ENCODE measurements at places on chromosomes 12 and 14.

DNA sequence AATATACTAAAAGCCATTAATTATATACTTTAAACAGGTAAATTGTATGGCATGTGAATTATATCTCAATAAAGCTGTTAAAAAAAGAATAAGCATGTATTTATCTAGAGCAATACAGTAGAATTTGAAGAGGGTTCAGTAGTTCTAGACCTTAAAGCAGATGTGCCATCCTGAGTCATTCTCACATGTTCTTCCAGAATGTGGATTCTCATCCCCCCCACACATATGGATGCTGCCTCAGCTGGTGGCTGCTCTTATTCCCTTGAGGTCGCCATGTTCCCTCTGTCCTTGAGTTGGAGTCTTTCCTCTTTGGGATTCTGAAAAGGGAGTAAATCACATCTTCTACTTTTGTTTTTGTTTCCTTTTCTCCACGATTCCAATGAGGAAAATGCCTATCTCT, 321.3 kb downstream of the AEBP2 start:
- DNase-seq, result no peak

- DNase-seq, result no peak
These were observed 463 bp downstream of the NACA start for GRCh38 chr12:56724701-56724971.

- peak; percentile 49 for DNase-seq
These were observed 559 bp upstream of the CKAP4 start for GRCh38 chr12:106248312-106248845.

DNA sequence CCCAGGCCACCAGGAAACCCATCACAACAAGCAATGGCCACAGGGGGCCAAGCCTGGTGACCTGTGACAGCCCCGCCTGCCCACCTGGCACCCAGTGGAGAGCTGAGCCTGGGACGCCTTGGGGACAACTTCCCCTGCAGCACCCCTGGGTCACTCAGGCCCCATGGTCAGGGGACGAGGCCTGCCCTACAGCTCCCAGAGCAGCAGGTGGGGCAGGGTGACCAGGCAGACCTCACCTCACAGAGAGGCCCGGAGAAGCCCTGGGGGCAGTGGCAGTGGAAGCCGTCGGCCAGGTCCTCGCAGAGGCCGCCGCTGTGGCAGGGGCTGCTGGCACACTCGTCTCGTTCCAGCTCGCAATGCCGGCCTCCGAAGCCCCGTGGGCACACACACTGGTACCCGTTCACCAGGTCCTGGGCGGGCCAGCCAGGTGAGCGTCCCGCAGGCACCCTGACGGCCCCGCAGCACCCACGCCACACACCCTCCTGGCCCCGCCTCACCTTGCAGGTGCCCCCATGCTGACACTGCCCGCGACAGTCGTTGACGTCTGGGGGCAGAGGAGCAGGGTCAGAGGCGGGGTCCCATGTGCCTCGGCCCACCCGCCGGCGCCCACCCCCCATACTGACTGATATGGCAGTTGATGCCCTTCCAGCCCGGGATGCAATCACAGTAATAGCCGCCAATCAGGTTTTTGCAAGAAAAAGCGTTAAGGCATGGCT, 18.1 kb downstream of the JAG2 start:
- no peak for DNase-seq

GRCh38 chr14:103707329-103708263, 7.7 kb downstream of the XRCC3 start:
- no peak for DNase-seq

GRCh38 chr12:120879102-120879501, 25.1 kb downstream of the SPPL3 start:
- DNase-seq, result no peak

- no peak for DNase-seq
These were observed 97.8 kb downstream of the ETNK1 start for GRCh38 chr12:22722779-22723178.

DNA sequence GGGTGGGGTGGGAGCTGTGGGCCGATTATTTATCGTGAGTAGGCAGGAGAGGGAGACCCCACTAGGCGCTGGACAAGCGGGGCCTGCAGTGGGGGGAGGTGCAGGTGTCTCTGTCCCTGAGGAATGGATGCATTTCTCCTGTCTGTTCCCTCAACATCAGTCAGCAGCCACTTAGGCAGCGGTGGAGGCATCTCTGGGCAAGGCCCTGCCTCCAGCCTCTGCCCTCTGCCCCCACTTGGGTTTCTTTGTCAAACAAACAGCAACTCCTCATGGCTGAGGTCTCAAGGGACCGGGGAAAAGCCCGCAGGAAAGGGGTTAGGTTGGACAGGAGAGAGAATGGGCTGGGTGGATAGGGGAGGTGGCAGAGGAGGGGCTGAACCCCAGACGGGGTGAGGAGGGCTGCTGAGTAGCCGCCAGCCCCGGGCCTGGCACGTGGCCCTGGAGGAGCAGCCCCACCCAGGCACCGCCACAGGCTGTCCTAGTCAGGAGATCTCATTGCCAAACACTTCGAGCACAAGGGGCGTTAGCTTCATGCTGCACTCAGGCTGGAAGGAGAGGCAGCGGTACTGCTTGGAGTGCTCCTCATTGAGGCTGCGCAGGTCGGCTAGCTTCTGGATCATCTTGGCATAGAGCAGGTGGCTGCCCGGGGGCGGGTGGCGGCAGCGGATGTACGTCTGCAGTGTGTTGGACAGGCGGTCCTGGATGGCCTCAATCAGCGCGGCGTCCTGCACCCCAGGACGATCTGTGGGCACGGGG, 24.7 kb upstream of the HDAC7 start:
- DNase-seq, result no peak

- no peak for DNase-seq
These were observed 501.2 kb downstream of the GALC start for GRCh38 chr14:87491816-87492215.

GRCh38 chr12:33247625-33248024, 192.0 kb downstream of the SYT10 start:
- no peak for DNase-seq

GRCh38 chr12:121110211-121110940, 22.3 kb upstream of the P2RX7 start:
- peak; percentile 75 for DNase-seq

- DNase-seq, result no peak
These were observed 5.4 kb downstream of the JAG2 start for GRCh38 chr14:105163040-105163742.

GRCh38 chr12:116337312-116337711, 59.8 kb upstream of the MED13L start:
- DNase-seq, result no peak

DNA sequence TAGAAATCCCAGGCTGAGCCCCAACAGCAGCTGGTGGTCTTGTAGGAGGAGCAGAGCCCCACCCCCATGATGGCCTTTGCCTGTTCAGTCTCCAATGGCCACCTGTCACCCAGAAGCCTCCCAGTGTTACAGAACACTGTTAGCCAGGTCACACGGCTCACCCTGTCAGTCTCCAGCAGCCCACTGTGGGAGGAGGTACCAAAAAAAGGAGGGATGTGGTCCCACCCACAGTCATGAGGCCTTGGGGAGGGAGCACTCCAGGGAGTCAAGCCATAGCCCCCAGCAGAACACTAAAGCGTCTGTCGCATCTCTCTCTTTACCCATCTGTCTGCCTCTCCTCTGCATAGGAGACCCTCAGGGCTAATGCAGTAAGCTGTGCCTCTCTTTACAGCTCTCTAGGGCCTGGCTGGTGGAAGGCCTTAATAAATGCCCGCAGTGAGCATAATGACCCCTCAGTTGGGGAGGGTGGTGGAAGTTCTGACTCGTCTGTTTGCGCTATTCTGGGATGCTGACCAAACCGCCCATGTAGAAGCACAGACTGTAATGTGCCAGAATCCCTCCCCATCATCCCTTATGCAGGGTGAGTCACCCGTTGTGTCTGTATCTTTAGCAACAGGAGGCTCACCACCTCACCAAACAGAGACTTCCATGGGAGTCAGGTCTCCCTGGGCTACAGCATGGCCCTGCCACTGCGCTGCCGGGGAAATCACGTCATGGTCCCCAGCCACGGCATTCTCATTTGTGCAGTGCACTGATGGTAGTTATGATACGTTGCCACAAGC, 14.6 kb downstream of the C14orf132 start:
- DNase-seq, result no peak

DNA sequence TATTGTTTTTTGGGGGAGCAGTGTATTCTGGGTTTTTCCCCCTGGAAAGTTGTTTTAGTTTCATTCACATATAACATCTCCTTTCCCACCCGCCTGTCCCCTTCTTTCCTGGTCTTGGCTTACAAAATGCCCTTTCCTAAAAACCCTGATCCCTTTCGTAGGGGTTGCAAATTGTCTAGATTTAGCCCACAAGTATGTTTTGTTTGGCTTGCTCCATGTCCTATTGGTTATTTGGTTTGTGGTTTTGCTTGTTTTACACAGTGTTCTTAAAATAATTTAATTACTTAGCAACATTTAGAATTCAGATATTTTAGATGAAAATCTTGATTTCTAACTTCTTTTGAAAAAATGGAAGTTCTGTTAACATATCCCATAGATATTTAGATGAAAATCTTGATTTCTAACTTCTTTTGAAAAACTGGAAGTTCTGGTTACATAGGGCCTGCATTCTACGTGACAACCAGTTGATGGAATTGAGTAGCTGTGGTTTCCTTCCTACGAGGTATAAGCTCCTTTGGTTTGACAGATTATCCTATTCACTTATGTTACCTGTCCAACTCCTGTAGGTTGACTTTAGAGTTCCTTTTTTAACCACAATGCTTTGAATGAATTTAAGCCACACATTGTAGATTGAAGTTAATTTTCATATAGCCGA, 89.2 kb upstream of the TMEM263 start:
- no peak for DNase-seq

- DNase-seq, result no peak
These were observed 142.2 kb upstream of the FKBP4 start for GRCh38 chr12:2652401-2653081.

- DNase-seq, result no peak
These were observed 1.3 kb downstream of the GLS2 start for GRCh38 chr12:56486694-56487093.

DNA sequence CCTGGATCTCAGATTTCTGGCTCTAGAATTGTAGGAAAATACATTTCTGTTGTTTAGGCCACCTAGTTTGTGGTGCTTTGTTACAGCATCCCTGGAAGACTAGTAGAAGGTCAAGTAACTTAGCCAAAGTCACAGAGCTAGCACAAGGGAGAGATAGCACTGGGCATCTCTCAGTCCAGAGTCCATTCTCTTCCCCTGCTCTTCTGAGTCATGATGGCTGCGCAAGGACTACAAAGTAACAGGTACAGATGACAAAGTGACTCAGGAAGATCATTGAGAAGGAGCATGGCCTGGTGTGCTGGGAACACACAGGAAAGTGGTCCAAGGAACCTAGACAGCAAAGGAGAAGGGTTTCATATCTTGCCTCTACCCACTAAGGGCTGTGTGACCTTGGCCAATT, 19.3 kb downstream of the SLC17A8 start:
- DNase-seq, result no peak

DNA sequence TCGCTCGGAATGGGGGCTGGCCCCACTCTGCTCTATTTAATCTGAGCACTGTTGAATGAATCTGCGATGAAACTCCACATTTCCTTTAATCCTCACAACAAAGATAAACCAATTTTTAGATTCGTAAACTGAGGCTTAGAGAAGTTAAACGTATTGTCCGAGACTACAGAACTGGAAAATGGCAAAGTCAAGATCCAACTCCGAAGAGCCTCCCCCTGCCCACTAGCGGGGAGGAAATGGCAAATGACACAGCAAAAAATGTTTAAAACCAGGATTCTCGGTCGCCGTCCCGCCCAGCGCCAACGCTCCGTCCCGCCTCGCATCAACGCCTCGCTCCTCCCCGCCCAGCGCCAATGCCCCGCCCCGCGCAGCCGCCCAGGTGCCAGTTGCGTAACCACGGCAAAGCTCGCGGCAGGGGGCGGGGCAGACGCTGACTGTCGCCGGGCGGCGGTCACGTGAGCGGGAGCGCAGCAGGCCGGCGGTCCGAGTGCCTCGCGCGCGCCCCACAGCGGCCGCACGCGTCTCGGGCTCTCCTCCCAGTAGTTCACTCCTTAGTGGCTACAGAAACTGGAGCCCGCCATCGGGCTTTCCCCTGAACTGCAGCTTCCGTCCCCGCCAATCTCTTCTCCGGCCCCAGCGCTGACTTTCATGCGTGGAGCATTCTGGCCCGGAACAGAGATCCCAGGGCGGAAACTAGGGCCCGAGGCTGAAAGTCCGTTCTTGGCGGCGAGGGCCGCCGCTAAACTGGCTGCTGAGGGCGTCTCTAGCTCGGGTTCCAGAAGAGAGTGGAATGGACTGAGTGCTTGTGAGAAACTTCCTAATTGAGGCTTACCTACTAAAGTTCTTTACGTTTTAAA, 13.6 kb upstream of the LRRC23 start:
- peak; percentile 99 for DNase-seq

DNA sequence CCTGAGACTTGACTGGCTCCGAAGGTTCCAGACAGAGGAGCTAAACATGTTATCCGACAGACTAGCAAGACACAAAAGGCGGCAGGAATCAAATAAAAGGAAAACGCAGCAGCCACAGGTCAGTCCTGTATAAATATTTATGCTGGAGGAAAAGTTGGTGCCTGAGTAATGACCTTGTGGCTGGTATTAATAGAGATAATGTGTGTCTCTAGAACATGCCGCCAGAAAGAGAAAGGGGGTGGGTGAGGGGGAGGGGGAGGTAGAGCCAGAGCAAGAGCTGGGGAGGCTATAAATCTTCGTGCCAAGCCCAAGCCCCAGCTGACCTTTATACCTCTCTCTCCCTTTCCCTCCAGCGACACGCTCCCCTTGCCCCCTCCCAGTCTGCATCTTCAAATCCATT, 590.4 kb downstream of the MED13L start:
- no peak for DNase-seq

GRCh38 chr12:94813314-94813713, 163.0 kb upstream of the TMCC3 start:
- no peak for DNase-seq

- no peak for DNase-seq
These were observed at the start of gene FGF23 for GRCh38 chr12:4379405-4379804. TSS of gene FGF23 (minus strand) at chr12:4379712. CDS start at chr12:4379582, 130 bp downstream.

DNA sequence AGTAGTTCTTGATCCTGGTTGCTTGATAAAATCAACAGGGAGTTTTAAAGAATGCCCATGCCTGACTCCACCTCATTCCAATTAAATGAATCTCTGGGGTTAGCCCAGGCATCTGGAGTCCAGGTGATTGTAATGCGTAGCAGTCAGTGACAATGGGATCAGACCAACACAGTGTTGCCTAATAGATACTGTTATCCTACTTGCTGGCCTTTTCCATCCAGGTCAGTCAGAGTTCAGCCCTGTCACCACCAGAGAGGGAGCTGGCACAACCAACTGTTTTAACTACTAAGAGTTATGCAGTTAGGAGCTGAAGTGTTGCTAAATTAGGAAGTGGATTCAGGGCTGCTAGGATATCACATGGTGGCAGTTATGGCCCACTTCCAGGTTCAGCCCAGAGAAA, 107.1 kb downstream of the GPR135 start:
- no peak for DNase-seq

GRCh38 chr12:14976658-14977057, 3.8 kb downstream of the PDE6H start:
- no peak for DNase-seq

- no peak for DNase-seq
These were observed 80.4 kb upstream of the DIO3 start for GRCh38 chr14:101480747-101481530.

- no peak for DNase-seq
These were observed 112.7 kb downstream of the DICER1 start for GRCh38 chr14:95044463-95045105.

Measured in activated CD4-positive, alpha-beta memory T cell treated with anti-CD3 and anti-CD28 coated beads for 36 hours (primary cell).